ENCODE measurements at places on chromosomes 7 and 10.

- DNase-seq = no peak
Measured at GRCh38 chr10:77513220-77513619, 124.4 kb downstream of the KCNMA1 start.

DNA sequence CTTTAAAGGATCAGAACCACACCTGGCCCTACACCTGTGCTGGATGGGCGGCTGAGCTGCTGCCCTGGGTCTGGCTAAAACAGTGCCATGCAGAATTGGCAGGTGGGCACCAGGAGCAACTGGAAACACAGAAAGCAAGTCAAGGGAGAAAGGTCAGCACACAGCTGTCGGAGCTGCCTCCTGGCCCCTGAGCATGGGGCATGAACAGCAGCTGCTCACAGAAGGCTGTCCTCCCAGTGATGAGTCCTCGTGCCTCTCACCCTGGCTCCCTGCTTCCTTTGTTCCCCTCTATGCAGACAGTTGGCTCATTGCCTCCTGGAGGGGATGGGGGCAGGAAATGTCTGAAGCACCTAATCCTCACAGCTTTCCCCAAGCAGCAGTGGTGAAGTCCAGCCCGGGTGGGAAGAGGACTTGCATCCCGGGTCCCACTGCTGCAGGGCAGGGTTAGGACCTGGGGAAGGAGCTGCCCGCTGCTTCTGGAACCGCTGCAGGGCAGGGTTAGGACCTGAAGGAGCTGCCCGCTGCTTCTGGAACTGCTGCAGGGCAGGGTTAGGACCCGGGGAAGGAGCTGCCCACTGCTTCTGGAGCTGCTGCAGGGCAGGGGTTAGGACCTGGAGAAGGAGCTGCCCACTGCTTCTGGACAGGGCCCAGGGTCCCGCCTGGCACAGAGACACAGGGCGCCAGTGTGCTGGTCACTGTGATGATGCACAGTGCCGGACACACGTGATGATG lies 37.3 kb downstream of the VIPR2 start:
- DNase-seq = no peak

- no peak for DNase-seq
Measured at GRCh38 chr7:150800581-150801241, at the start of gene TMEM176A. Gene TMEM176A, plus strand, starts transcription at chr7:150800769. Its CDS starts 782 bp downstream, at chr7:150801551.

GRCh38 chr7:70596598-70596913 lies 535.4 kb upstream of the GALNT17 start:
- no peak for DNase-seq
